ENCODE measurements at places on chromosomes 5 and 9. TPM values are rescaled to one million over a fixed set of nuclear protein-coding genes. Genes with fewer than 3 reads are reported as not detected.

Gene NTNG2
- 0.52 TPM for total RNA-seq

Gene IRX2
- 91.6 TPM for total RNA-seq

Gene PCDHB3
- 2.3 TPM for total RNA-seq

Gene CCNJL
- 26.9 TPM for total RNA-seq

Gene WDR38
- total RNA-seq = not detected

Gene PRRX2
- 4.2 TPM for total RNA-seq

Gene PCDHGB1
- total RNA-seq = 5.2 TPM

Gene SLC6A19
- not detected for total RNA-seq

Gene BAAT
- 0.15 TPM for total RNA-seq

- H3K4me1 ChIP-seq = no peaks in the 10 kb centered on the region
- no peaks in the 10 kb centered on the region for H3K36me3 ChIP-seq
- no peak overlapping the region for H3K27ac ChIP-seq
- H3K4me3 ChIP-seq = no peak overlapping the region
- no peaks in the 10 kb centered on the region for H3K27me3 ChIP-seq
- no peak for DNase-seq
These were observed 59.2 kb downstream of the TSSK1B start for GRCh38 chr5:113375480-113376060.

- no peak overlapping the region for H3K27ac ChIP-seq
- no peaks in the 10 kb centered on the region for H3K27me3 ChIP-seq
- H3K36me3 ChIP-seq = no peaks in the 10 kb centered on the region
- no peak for DNase-seq
- H3K4me1 ChIP-seq = no peaks in the 10 kb centered on the region
These were observed 13.5 kb upstream of the KIF27 start for GRCh38 chr9:83934569-83935275.

- no peak overlapping the region for H3K4me3 ChIP-seq
- H3K27me3 ChIP-seq = no peaks in the 10 kb centered on the region
- no peaks in the 10 kb centered on the region for H3K36me3 ChIP-seq
- no peak for DNase-seq
These were observed 224.7 kb upstream of the DAP start for GRCh38 chr5:10985721-10986110.

DNA sequence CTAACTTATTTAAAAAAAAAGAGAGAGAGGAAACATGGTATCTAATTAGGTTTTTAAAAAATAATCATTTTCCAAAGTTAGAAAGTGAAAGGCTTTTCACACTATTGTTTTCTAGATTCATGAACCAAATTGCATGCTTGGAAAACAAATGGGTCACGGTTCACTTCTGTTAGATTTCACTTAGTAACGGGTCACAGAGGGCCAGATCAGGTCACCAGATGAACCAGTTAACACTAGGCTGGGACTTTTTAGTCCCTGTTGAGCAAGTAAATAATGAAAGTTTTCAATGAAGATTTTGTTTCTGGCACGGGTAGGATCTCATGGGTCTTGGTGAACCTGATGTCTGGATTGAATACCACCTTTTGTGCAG, 207.2 kb upstream of the RFX3 start:
- no peak overlapping the region for H3K4me3 ChIP-seq
- DNase-seq = no peak
- H3K27ac ChIP-seq = no peak overlapping the region
- H3K4me1 ChIP-seq = no peaks in the 10 kb centered on the region
- H3K36me3 ChIP-seq = no peaks in the 10 kb centered on the region

- DNase-seq = no peak
- H3K27ac ChIP-seq = no peak overlapping the region
- H3K4me3 ChIP-seq = no peak overlapping the region
- H3K4me1 ChIP-seq = no peaks in the 10 kb centered on the region
- peaks cover 6% of the 10 kb centered on the region for H3K36me3 ChIP-seq
These were observed 3.3 kb downstream of the STKLD1 start for GRCh38 chr9:133379153-133380086.

DNA sequence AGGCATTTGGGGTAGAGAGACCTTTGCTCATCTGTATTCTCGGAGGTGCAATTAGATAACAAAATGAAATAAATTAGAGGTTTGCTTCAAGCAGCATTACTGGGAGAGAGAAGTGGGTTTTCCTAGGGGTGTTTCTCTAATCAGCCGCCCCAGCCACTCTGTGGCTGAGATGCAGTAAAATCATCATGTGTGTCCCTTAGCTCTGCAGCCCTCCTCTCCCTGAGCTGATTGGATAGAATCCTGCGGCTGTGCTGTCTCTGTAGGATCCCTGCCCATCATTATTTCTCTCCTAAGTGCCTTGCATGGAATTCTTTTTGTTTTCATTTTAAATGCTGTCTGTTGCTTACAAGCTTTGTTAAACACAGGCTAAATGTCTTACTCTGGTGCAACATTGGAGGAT, 171.4 kb downstream of the SH3GL2 start:
- no peaks in the 10 kb centered on the region for H3K36me3 ChIP-seq
- no peak overlapping the region for H3K4me3 ChIP-seq
- DNase-seq = no peak
- H3K27ac ChIP-seq = no peak overlapping the region
- H3K4me1 ChIP-seq = no peaks in the 10 kb centered on the region

DNA sequence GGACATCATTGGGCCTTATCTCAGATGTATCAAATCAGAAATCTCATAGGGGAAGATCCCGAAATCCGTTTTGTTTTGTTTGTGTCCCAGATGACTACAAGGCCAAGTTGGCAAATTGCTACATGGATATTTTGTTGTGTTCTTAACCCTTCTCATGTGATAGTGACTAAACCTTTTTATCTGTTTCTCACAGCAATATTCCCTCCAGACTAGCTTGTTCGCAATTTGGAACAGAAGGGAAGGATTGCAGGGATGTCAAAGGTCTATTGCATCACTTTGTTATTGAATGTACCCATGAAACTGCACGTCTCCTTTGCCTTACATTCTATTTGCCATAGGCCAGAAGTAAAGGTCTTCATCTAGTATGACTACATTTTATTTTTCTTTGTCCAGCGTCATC, 453.9 kb downstream of the NFIB start:
- no peaks in the 10 kb centered on the region for H3K36me3 ChIP-seq
- H3K27me3 ChIP-seq = no peaks in the 10 kb centered on the region
- peaks cover 8% of the 10 kb centered on the region for H3K4me1 ChIP-seq
- H3K4me3 ChIP-seq = no peak overlapping the region
- DNase-seq = no peak
- H3K27ac ChIP-seq = no peak overlapping the region

- DNase-seq = no peak
- peaks cover 4% of the 10 kb centered on the region for H3K4me1 ChIP-seq
- no peaks in the 10 kb centered on the region for H3K27me3 ChIP-seq
- H3K4me3 ChIP-seq = no peak overlapping the region
- H3K27ac ChIP-seq = no peak overlapping the region
These were observed 10.2 kb downstream of the ABL1 start for GRCh38 chr9:130845254-130845653.

DNA sequence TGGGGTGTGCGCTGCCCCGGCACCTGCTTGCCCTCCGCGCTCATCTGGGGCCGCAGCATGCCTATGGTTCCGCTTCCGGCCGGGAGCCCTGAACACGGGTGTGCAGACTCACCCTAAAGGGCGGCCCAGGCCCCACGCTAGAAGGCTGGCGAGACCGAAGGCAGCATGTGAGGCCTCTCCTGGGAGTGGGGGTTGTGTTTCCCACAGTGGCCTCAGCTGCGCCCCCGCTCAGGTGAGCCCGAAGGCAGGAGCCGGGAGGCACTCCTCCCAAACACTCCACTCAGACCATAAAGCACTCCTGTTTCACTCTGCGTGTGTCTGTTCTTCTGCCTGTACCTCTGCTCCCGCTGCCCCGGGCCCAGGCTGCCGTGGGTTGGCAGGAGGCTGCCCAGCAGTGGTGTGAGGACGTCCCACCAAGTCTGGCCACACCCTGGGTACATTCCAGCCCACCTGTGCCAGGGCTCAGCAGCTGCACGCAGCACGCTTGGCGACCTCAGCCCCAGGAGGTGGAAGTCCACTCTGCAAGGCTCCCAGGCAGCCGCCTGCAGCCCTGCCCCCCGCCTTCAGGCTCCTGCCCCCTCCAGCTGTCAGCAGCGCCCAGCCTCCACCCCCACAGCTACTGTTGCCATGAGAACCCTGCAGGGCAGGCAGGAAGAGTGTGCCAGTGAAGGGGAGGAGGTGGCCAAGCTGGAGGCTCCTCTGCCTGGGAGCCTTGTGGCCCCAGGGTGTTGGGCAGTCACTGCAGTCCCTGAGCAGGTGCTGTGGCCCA, 1.2 kb upstream of the AJM1 start:
- H3K4me1 ChIP-seq = peaks cover 2% of the 10 kb centered on the region
- peak overlapping the region; percentile 23 for H3K4me3 ChIP-seq
- H3K27me3 ChIP-seq = no peaks in the 10 kb centered on the region
- no peaks in the 10 kb centered on the region for H3K36me3 ChIP-seq
- H3K27ac ChIP-seq = no peak overlapping the region

DNA sequence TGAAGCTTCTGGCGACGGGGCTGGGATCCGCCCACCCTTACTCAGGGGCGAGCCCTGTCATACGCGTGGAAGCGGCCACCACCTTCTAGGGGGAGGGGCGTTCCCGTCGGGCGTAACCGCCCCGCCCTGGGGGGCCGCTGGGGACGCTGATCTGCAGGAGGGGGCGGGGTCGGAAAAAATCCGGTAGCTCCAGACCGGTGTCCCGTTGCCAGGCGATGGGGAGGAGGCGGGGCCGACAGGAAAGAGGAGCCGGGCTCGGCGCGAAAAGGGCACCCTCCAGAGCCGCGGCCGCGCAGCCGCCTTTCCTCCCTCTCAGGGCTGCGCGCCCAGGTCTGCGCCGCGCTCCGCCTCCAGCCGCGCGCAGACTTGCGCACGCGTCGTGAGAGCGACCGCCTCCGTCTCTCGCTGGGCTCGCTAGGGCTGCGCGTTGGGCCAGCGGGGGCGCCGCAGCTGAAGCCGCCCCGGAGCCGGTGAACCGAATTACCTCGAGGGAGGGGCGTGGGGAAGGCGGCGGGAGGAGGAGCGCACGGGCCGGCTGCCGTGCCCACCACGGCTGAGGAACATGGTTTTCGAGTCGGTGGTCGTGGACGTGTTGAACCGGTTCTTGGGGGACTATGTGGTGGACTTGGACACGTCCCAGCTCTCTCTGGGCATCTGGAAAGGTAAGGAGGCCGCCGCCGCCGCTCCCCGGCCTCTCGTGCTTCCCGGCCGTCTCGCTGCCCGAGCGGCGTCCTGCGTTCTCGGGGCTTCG, at the start of gene VPS13A:
VPS13A (plus strand) TSS at position 392 of the 751 bp plus-strand sequence; CDS start at position 563, 171 bp downstream.
- H3K4me1 ChIP-seq = no peaks in the 10 kb centered on the region
- H3K27me3 ChIP-seq = no peaks in the 10 kb centered on the region
- peak within 1 kb of the TSS; percentile 95 for H3K4me3 ChIP-seq
- H3K27ac ChIP-seq = no peak within 1 kb of the TSS

DNA sequence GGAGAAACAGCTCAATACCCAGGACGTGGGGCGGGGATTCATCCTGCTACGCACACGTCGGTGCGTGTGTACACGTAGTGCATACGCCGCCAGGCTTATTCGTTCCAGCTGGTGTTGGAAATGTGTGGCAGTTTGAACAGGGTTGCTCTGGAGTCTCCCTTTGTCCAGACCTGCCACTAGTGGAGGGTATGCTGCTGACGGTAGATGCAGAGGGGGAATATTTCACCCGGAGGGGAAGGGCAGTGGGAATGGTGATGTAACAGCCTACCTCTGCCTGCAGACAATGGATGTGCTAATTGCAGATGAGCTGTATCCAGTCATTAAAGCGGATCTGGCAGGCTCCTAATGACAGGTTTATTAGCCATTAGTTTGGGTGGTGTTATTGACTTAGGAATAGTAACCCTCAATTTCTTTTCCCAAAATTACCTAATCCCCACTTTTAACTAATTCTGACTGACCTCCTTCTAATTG, 142.7 kb downstream of the PAX5 start:
- H3K4me3 ChIP-seq = no peak overlapping the region
- no peaks in the 10 kb centered on the region for H3K27me3 ChIP-seq
- H3K27ac ChIP-seq = no peak overlapping the region
- DNase-seq = no peak
